ENCODE measurements at places on chromosomes 4 and X.
A peak's percentile ranks its signal among the peaks of the same experiment; 100 is the strongest.

DNA sequence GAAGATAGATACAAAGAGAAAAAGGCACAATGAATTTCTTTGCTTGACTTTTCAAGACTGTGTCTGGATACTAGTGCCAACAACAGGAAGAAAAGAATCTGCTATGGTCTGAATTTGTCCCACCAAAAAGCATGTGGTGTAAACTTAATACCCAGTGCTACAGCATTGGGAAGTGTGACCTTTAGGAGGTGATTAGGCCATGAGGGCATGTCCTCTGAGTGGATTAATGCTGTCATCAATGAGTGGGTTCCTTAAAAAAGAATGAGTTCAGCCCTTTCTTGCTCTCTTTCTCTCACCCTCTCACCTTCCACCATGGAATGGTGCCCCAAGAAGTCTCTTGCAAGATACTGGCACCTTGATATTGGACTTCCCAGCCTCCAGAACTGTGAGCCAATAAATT lies 155.7 kb upstream of the GPRIN3 start:
- no peak for DNase-seq

DNA sequence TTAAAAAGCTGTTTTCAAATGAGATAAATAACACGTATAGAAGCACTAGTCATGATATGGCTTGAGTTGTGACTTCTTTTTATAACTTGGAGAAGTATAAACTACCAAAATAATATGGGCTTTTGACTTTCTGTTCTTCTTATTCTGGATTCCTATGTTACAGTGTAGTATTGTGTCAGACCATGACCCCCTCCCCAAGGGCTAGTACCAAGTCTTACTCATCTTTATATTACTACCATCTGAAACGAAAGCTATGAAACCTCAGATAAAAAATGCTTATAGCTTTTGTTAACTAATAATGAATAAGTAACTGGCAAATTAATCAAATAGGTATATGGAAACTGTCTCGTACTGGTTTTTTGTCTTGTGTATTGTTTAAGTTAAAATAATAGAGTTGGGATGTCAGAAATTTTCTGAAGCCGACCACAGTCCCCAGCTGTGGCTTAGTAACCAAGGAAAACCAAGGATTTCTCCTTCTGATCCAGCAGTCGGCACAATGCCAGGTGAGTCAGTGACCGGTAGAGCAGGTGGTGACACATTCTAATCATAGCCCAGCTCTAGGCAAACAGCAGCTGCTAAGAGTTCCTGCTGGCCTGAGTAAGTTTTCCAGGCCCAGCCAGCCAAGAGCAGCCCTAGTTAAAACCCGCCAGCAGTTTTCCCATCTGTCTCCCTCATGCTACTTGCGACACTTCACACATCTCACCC lies 163.3 kb upstream of the PRDX4 start:
- no peak for DNase-seq

- no peak for DNase-seq
Observed at GRCh38 chr4:8523175-8523574, 57.0 kb upstream of the GPR78 start.

DNA sequence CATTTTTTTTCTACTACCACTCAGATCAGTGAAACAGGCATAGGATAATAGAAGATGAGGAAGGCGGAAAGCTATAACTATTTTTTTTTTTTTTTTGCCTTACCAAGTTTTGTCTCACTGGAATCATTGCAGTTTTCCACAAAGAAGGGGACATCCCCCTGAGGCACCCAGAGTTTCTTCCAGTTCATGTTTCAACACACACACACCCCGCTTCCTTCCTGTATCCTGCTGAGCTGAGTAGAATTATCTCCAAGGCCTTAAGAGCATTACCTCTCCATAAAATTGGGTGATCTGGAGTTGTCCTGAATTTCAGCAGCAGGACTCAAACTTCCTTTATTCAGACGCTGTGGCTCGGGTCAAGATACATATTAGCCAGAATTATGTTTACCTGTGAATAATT lies 111.9 kb downstream of the PALLD start:
- no peak for DNase-seq

DNA sequence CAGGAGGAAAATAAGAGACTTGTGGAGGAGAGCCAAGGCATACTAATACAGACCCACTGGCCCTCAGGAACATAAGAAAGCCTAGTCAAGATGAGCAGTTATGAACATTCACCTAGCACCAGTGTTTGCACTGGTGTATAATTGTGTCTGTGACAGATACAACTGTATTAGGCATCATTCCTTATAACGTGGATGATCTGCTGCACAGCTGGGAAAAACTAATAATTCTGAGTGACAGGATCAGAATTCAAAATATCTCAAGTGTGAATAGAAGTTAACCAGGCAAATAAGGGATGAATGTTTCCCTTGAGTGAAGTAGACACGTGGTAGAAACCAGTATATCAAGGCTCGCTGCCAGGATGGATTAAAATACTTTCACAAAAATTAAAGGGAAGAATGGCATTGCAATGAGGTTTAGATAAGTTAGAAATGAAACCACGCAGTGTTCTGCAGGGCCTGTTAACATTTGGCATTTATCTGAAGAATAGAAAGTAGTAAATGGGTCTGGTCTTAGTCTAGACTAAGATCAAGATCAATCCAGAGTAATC lies 325.9 kb downstream of the EPHA5 start:
- no peak for DNase-seq

GRCh38 chr4:94714365-94715160 lies 43.2 kb upstream of the BMPR1B start:
- no peak for DNase-seq

- DNase-seq, result no peak
Observed at GRCh38 chr4:34826660-34827059, 1417.7 kb downstream of the ARAP2 start.

DNA sequence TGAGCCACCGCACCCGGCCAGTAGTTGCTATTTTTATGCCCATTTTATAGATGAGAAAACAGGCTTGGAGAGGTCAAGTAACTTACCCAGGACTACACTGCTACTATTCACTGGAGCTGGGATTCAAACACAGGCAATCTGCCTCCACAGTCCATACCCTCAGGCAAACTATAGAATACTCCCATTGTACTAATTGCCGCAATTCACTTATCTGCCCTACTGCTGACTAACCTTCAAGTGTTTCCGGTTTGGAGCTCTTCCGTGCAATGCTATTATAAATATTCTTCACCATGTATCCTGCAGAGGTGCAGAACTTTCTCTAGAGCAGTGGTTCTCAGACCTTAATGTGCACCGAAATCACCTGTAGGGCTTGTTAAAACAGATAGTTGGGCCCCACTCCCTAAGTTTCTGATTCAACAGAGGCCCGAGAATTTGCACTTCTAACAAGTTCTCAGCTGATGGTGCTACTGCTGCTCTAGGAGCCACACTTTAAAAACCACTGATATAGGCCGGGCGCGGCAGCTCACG lies 1.9 kb upstream of the G3BP2 start:
- no peak for DNase-seq

- no peak for DNase-seq
Observed at GRCh38 chrX:129561453-129561852, 21.4 kb downstream of the OCRL start.

DNA sequence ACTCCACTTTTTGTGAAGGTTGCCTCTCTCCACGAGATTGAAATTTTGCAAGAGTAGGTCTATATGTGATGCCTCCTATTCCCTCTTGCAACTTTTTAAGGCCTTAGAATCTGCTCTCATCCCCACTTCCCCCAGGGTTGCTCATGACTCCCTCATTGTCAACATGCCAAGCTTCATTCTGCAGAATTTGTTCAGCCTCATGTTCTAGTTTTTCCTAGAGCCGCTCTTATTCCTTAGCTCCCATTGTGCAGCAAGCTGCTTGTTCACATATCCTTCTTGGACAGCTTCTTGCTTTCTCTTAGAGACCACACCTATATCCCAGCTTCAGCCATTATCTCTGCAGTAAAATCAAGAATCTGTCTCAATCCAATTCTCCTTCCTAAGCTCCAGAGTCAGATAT lies 82.4 kb downstream of the CNGA2 start:
- DNase-seq, result no peak

GRCh38 chrX:18377796-18378195 lies 23.3 kb upstream of the SCML2 start:
- peak; percentile 6 for DNase-seq

DNA sequence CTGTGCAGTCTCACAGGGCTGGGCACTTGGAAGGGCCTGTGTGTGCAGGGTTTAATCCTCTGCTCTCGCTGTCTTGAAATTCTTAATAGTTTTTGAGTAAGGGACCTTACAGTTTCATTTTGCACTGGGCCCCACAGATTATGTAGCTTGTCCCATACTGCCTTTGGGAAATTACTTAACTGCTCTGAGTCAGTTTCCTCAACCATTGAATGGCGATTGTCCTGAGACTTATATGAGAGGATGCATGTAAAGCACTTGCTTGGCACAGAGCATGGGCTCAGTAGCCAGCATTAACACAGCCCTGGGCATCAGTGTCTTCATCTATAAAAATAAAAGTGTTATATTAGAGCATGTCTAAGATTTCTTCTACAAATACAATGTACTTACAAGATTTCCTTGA lies 55.8 kb downstream of the CLCN5 start:
- no peak for DNase-seq

DNA sequence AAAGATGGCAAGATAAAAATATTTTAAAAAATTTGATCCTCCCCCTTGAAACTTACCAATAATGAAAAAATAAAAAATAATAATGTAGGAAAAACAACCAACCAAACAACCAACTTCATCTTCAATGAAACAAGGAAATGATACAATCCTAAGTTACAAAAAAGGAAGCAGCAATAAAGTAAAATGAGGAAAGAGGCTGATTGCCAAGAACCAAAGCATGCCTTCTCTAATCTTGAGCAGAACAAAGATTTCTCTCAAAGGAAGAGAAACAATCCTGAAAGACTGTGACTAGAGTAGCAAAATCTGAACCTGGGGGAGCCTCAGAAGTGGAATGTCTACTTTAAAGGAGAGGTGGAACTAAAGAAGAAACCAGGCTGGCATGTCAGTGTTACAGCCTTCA lies 10.9 kb upstream of the WDFY3 start:
- no peak for DNase-seq

- no peak for DNase-seq
Observed at GRCh38 chr4:75235359-75235951, 278.7 kb downstream of the RCHY1 start.

- DNase-seq, result no peak
Observed at GRCh38 chr4:56077676-56078075, 128.9 kb downstream of the CEP135 start.

DNA sequence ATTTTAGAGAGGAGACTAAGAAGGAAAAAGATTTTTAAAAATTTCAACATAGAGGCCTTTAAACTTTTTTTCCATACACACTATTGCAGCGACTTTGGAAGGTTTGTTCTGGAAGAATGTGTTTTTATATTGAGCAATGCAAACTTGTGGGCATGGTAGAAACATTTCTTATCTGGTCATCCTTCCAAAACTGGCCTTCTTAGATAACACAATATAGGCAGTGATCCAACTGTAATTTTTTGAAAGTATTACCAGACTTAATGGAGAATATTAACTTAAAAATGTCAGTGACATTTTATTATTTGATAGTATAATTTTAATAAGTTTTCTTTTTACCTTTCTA lies 25.6 kb downstream of the FHDC1 start:
- DNase-seq, result no peak

DNA sequence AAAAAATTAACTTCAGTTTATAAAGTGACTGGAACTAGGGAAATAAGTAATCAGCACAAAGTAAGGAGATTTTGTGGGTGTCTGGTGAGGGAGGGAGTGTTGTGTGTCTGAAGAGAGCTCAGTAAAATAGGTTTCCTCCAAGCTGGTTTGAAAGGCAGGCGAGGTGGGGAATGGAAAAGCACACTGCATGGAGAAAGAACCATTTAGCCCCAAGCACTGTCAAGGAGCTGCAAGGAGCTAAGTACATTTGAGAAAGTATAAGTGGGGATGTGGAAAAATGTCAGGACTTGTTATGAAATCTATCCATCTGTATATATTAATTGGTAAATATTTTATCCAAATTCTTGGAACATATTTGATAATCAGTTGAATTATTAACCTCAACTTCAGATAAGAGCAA lies 956 bp downstream of the C4orf51 start:
- no peak for DNase-seq

- no peak for DNase-seq
Observed at GRCh38 chr4:64784125-64784524, 374.9 kb upstream of the TECRL start.

DNA sequence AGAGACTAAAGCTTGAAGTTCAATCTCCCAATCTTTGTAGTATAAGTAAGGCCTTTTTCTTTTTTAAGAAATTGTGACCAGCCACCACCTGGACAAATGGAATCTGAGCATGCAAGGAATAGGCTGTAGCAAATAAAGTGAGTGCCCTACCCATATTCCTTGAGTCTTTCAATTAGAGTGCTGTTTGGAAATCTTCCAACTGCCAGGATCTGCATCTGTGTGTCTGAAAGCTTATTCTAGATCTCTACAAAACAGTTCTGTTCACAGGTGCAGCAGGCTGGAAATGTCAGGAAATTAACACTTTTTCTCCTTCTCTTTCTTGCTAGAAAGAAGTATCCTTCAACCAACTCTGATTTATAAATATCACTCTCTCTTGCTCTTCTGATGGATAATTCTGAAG lies 76.7 kb upstream of the NDST3 start:
- no peak for DNase-seq

DNA sequence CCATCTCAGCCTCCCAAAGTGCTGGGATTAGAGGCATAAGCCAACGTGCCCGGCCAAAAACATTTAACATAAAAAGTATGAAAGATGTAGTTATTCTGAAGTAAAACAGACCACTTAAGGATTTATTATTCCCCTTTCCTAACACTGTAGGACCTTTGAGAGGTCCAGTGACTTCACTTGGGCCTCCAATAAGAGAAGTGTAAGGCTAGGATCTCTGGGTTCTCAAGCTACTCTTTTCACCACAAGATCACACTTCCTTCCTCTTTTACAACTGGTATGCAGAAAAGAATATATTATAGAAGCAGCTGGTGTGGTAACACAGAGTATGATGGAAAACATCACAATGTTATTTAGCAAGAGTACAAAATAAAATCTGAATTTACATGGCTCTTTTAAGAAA lies 30.2 kb upstream of the CCNG2 start:
- no peak for DNase-seq

DNA sequence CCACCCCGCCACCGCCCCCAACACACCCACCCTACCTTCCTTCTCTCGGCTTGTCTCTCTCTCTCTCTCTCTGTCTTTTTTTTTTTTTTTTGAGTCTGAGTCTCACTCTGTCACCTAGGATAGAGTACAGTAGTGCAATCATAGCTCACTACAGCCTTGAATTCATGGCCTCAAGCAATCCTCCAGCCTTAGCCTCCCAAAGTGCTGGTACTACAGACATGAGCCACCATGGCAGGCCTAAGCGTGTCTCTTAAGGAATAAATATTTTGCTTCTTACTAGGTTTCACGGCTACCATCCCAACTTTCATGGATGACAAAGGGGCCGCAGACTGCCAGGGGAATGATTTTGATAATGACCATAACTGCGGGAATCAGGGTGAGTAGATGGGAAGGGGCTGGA lies 55.8 kb downstream of the SSX7 start:
- DNase-seq, result no peak

GRCh38 chr4:48173056-48173991 lies 39.3 kb upstream of the TXK start:
- no peak for DNase-seq

DNA sequence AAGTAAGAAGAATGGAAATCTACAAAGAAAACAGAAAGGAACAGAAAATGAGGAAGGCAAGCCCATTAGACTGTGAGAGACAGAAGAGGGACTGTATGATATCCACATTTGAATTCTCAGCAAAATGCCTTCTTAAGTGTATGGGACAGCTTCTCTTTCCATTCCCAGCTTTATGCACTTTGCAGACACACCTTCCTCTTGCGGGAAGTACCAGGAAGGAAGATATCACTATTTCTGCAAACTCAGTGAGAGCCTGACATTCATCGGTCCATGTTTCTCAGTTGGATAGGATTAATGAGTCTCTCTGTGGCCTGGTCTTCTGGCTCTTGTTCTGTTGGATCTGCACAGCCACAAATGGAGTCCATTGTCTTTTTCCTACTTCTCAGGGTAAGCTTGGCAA lies 31.6 kb upstream of the DHX15 start:
- DNase-seq, result no peak

Measured in activated CD4-positive, alpha-beta T cell treated with anti-CD3 and anti-CD28 coated beads, Interleukin-2, amount 50 U/mL, for 1 hour (primary cell).